Body of pancreas (tissue), 4 donors: ENCODE measurements at places on chromosomes 12 and 14. TPM values are rescaled to one million over a fixed set of nuclear protein-coding genes. Genes with fewer than 3 reads are reported as not detected.

GRCh38 chr14:63467440-63468072 lies 75.6 kb downstream of the PPP2R5E start:
- no peaks in the 10 kb centered on the region for H3K27me3 ChIP-seq
- H3K4me3 ChIP-seq, result no peak overlapping the region
- no peak overlapping the region for H3K27ac ChIP-seq
- H3K4me1 ChIP-seq, result peaks cover 43% of the 10 kb centered on the region
- DNase-seq, result no peak

DNA sequence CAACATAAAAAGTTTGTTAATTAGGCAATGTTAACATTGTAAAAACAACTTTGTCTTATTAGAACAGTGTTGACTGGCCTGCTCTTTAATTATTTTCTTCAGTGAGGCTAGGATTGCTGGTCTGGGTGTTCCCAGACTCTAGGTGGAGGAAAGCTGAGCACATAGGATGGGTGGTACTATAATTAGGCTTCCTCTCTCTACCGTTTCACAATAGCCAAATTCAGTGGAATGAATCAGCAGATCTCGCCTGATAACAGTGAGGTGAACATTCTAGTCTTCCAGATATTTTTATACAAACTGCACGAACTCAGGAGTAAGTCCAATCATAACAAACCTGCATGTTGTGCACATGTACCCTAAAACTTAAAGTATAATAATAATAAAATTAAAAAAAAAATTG lies 11.9 kb downstream of the PTGDR start:
- DNase-seq, result no peak
- no peak overlapping the region for H3K27ac ChIP-seq
- H3K4me3 ChIP-seq, result no peak overlapping the region
- H3K4me1 ChIP-seq, result no peaks in the 10 kb centered on the region
- no peaks in the 10 kb centered on the region for H3K36me3 ChIP-seq
- no peaks in the 10 kb centered on the region for H3K27me3 ChIP-seq

- DNase-seq, result no peak
- peak overlapping the region; percentile 23 for H3K27ac ChIP-seq
- H3K36me3 ChIP-seq, result no peaks in the 10 kb centered on the region
- H3K27me3 ChIP-seq, result no peaks in the 10 kb centered on the region
- H3K4me1 ChIP-seq, result peaks cover 23% of the 10 kb centered on the region
Measured at GRCh38 chr14:87996291-87996592, 3.3 kb upstream of the GALC start.

- H3K36me3 ChIP-seq, result no peaks in the 10 kb centered on the region
- H3K4me3 ChIP-seq, result no peak overlapping the region
- no peaks in the 10 kb centered on the region for H3K27me3 ChIP-seq
- H3K27ac ChIP-seq, result no peak overlapping the region
- no peak for DNase-seq
Measured at GRCh38 chr12:52225752-52226151, 7.3 kb upstream of the KRT7 start.

- no peak overlapping the region for H3K27ac ChIP-seq
- no peak for DNase-seq
- no peaks in the 10 kb centered on the region for H3K36me3 ChIP-seq
- no peak overlapping the region for H3K4me3 ChIP-seq
Measured at GRCh38 chr14:76467711-76468155, 91.8 kb downstream of the ESRRB start.

GRCh38 chr14:68211886-68212285 lies 392.3 kb downstream of the RAD51B start:
- H3K27ac ChIP-seq, result peak overlapping the region; percentile 69
- peak; percentile 32 for DNase-seq
- H3K27me3 ChIP-seq, result no peaks in the 10 kb centered on the region
- H3K36me3 ChIP-seq, result no peaks in the 10 kb centered on the region
- H3K4me1 ChIP-seq, result peaks cover 36% of the 10 kb centered on the region
- H3K4me3 ChIP-seq, result no peak overlapping the region

- H3K4me3 ChIP-seq, result no peak overlapping the region
- H3K27me3 ChIP-seq, result no peaks in the 10 kb centered on the region
- peak; percentile 42 for DNase-seq
- no peak overlapping the region for H3K27ac ChIP-seq
- no peaks in the 10 kb centered on the region for H3K4me1 ChIP-seq
- H3K36me3 ChIP-seq, result no peaks in the 10 kb centered on the region
Measured at GRCh38 chr12:62744551-62744950, 190.4 kb downstream of the PPM1H start.

DNA sequence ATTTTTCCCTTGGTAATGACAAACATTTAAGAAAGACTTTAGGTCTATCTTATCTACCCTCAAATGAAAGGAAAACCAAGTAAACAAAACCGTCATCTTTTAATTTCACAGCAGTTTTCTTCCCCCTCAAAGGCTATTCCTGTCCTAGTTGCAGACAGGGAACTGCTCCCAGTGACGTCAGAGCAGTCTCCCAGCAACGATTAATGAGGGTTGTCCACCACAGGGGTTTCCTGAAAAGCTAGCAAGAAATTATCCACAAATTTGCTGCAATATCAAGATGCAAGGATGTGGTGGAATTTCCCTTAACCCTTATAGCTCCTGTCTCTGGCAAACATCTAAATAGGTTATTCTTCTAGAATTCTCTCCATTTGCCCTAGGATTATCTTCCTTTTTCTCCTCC lies 89.1 kb upstream of the STAC3 start:
- no peaks in the 10 kb centered on the region for H3K27me3 ChIP-seq
- no peak overlapping the region for H3K4me3 ChIP-seq
- H3K36me3 ChIP-seq, result no peaks in the 10 kb centered on the region
- H3K4me1 ChIP-seq, result peaks cover 5% of the 10 kb centered on the region
- no peak overlapping the region for H3K27ac ChIP-seq

GRCh38 chr14:21852061-21852664 lies 178.5 kb upstream of the OR4E1 start:
- peak; percentile 40 for DNase-seq
- H3K4me3 ChIP-seq, result no peak overlapping the region
- no peaks in the 10 kb centered on the region for H3K27me3 ChIP-seq
- no peaks in the 10 kb centered on the region for H3K4me1 ChIP-seq

The MAP3K9 gene
- total RNA-seq, result 5.4 TPM

The ABHD12B gene
- not detected for total RNA-seq

The HOXC11 gene
- not detected for total RNA-seq

The DEGS2 gene
- total RNA-seq, result 7.3 TPM
